ENCODE measurements at places on chromosomes 7 and 10. TPM values are rescaled to one million over a fixed set of nuclear protein-coding genes. Genes with fewer than 3 reads are reported as not detected.

BCL7B gene
- total RNA-seq: 10.0 TPM

LMOD2 gene
- not detected for total RNA-seq

PRF1 gene
- not detected for total RNA-seq

ZNF479 gene
- total RNA-seq: not detected

TMEM140 gene
- total RNA-seq: not detected

GSDME gene
- total RNA-seq: 46.6 TPM

MMP21 gene
- 0.31 TPM for total RNA-seq

HOXA6 gene
- total RNA-seq: not detected

RELN gene
- total RNA-seq: 67.9 TPM

CCAR1 gene
- 74.8 TPM for total RNA-seq

IL2RA gene
- not detected for total RNA-seq

CCDC172 gene
- not detected for total RNA-seq

ABCB4 gene
- 4.1 TPM for total RNA-seq

IL6 gene
- not detected for total RNA-seq

C7orf33 gene
- not detected for total RNA-seq

ASIC3 gene
- 2.5 TPM for total RNA-seq

GFRA1 gene
- total RNA-seq: 6.3 TPM

KIF11 gene
- total RNA-seq: 8.5 TPM

CYP2E1 gene
- total RNA-seq: 16.3 TPM

SHH gene
- total RNA-seq: 0.63 TPM

CYP3A7 gene
- 0.31 TPM for total RNA-seq

SFTPA1 gene
- not detected for total RNA-seq

SOSTDC1 gene
- total RNA-seq: 13.1 TPM

C10orf105 gene
- total RNA-seq: 0.31 TPM

ZNF467 gene
- 1.3 TPM for total RNA-seq

NRP1 gene
- total RNA-seq: 90.1 TPM

GPR158 gene
- 7.8 TPM for total RNA-seq

PILRA gene
- total RNA-seq: 3.8 TPM

SH2D4B gene
- total RNA-seq: 1.6 TPM

CCDC7 gene
- 124 TPM for total RNA-seq

BEND7 gene
- 14.4 TPM for total RNA-seq

PEX1 gene
- total RNA-seq: 67.3 TPM

OR13A1 gene
- total RNA-seq: 0.63 TPM

SFTPD gene
- total RNA-seq: 0.94 TPM

KCNIP2 gene
- 11.3 TPM for total RNA-seq

GNGT1 gene
- not detected for total RNA-seq

SPDYE9 gene
- not detected for total RNA-seq

ABCC2 gene
- 0.63 TPM for total RNA-seq

PMPCB gene
- total RNA-seq: 76.1 TPM

VAX1 gene
- total RNA-seq: 2.5 TPM

KLLN gene
- 0.63 TPM for total RNA-seq

ACHE gene
- total RNA-seq: 13.1 TPM

ADRA2A gene
- total RNA-seq: 34.7 TPM

RAB19 gene
- total RNA-seq: not detected

MINDY4 gene
- total RNA-seq: 7.8 TPM

CDHR3 gene
- total RNA-seq: 28.8 TPM

BLNK gene
- 1.3 TPM for total RNA-seq

WDR86 gene
- 121 TPM for total RNA-seq

DOCK1 gene
- total RNA-seq: 22.8 TPM

MRPS33 gene
- 19.7 TPM for total RNA-seq

ATOH7 gene
- 0.94 TPM for total RNA-seq

FAM25G gene
- not detected for total RNA-seq

UPK3BL2 gene
- total RNA-seq: 10.3 TPM

TRRAP gene
- 77.3 TPM for total RNA-seq

Data from parietal lobe (tissue), 2 donors.